ENCODE measurements at places on chromosomes 7 and 10.

DNA sequence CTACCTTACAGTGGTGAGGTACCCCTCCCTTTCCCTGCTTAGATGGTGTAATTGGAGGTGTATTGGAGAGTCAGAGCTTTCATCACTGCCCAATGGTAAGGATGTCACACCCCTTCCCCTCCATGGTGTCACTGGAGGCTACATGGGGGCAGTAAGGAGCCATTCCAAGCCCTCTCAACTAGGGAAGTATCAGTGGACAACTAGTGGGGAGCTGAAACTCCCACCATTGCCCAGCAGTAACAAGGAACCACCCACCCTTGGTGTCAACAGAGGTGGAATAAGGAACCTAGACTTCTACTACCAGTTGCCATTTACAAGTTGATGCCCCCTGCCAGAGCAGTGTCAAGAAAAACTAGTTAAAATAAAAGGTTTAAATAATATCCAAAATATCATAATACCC, 2.8 kb upstream of the HIBADH start:
- DNase-seq = no peak

DNA sequence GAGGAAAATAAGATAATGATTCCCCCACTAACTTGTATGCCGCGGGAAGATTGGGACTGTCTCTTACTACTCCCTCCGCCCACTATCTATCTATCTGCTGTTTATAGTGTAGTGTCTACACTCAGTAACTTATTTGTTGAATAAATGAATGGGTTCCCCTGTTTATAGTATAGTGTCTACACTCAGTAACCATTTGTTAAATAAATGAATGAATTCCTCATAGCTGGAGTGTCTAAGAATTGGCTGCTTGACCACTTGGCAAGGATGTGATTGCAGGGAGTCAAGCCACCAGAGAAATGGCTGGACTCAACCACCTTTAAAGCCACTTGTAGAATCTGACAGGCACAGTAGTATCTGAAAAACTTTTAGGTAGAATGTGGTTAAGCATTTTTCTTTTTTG, 147.1 kb downstream of the TRIL start:
- DNase-seq = no peak

DNA sequence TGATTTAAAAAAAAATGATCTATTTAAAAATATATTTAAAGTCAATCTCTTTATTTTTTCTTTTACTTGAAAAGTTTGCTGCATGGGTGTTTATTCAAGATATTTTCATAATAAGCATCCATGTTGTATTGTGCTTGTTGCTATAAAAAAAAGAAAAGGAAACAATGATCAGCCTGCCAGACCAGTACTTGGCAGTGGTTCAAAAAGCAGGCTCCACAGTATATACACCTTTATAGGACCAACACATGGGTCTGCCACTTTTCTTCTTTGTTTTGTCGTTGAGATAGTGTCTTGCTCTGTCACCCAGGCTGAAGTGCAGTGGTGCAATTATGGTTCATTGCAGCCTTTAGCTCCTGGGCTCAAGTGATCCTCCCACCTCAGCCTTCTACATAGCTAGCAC, 228.0 kb downstream of the TWIST1 start:
- DNase-seq = no peak

DNA sequence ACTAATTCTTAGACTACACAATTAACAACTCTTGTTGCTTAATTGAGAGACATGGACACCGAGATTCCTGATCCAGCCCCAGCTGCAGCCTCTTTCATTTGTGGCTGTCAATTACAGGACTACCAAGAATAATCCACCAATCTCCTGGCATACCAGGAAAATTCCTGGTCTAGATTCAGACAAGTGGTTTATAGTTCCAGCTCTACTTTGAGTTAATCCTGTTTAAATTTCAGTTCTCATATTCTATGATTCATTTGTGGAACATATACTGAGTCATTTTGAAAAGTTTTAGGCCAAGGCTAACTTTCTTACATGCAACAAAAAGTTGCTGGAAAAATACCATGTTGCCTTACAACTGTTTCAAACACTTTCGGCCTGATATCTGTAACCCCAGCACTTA, 253.5 kb downstream of the MAGI2 start:
- DNase-seq = no peak

DNA sequence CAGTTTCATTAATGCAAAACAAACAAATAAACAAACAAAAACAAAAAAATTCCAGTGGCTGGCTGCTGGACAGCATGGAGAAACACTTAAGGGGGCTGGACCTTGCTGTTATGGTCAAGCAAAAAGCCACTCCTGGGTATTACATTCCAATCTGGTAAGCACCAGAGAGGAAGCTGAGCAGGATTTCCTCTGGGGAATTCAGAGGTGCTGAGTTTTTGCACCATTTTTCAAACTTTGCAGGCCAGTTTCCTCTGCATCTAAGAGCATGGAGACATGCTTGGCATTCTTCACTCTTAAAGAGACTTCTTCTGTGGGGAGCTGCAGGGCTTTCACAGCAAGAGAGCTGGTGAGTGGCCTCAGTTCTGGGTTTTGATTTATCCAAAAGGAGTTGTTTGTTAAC, 84.5 kb downstream of the FZD1 start:
- DNase-seq = no peak

GRCh38 chr10:123743441-123744223, 77.5 kb downstream of the GPR26 start:
- no peak for DNase-seq

Data from activated CD4-positive, alpha-beta T cell treated with anti-CD3 and anti-CD28 coated beads, Interleukin-10, Interleukin-2, amounts not matched to agents 100 ng/mL and 50 ng/mL, durations not matched to agents 16 hours and 8 hours (primary cell).